Hepatic stellate cell (primary cell): ENCODE measurements at places on chromosomes 5 and 9.

- no peak for DNase-seq
These were observed 78.6 kb downstream of the GOLM1 start for GRCh38 chr9:86020731-86021130.

DNA sequence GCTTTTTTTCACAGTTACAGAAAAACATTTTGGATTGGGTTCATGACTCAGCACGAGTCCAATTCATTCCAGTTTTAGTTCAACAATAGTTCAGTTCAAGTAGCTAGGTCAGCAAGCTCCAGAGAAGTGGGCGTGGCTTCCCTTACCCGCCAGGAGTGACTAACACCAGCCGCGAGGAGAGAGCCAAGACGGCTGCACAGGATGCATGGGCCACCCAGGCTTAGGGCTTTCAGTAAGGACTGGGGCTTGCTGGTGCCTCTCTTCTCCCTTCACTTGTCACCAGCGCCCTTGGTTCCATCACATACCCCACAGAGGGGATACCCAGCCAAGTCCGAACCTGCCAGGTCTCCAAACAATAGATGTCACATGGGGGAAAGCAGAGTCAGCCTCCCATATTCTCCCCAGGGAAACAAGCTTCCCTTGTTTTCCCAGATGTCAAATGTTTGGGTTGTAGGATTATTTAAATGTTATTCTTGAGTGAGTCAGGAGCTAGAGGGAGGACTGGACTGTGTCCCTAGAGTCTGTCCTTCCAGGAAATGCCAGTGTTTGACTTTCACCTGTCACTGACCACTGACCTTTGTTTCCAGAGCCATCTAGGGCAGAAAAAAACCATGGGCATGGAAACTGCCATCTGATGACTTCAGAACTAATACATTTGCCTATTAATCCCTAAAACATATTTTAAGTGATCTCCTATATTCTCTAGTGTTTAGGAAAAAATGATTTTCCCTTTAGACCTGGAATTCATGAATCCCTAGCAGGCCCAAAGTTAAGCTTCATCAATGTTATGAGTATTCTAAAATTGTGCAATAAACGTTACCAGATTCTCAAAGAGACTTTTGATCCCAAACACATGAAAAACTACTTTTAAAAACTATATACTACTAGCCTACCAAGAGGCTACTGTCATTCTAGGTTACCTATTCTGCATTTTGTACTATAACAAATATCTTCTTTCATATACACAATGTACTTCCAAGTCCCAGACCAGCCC, 51.9 kb downstream of the NIPAL4 start:
- DNase-seq, result peak; percentile 90

- DNase-seq, result no peak
These were observed 77.6 kb downstream of the C5orf15 start for GRCh38 chr5:133890776-133891280.

- no peak for DNase-seq
These were observed 32.1 kb downstream of the PWWP2A start for GRCh38 chr5:160087199-160087598.

DNA sequence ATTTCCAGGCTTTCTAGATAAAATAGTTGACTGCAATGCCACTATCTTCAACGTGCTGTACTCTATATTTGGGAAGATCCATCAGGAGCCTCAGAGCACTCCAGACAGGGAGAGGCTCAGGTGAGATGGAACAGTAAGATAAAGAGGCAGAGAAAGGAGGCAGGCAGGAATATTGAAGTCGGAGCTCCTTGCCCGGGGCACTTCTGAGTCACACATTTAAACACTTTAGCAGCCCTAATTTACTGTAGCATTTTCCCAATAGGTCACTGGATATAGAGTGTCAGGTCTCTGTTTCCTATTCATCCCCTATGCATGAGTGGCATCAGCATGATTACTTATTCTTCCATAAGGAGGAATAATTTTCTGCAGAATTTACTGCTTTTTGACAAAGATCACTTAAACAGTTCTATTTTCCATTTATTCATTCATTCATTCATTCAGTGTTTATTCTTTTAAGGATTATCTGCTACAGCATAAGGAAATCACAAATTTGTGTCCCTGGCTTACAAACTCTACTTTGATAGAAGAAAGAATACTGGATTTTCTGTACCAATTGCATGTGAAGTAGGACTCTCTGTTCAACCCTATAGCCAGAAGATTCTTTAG, 170.7 kb downstream of the MAPKAP1 start:
- no peak for DNase-seq

DNA sequence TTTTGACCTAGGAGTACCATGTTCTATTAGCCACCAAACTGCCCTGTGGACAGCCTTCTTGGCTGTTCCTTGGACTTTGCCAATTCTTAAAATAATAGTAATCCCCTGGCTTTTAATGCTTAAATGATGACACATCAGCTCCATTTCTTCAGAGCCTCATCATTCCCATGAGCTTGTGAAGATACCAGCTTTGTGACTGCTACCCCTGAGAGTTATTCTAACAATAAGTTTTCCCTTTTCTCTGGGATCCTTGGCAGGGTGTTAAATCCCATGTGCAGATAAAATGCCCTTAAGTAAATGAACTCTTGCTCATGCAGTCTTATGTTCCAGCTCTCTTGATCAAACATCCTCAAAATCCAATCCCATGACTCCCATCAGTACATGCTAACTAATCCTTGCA, 415.3 kb downstream of the CETN3 start:
- DNase-seq, result no peak

GRCh38 chr9:38437193-38437823, 13.1 kb upstream of the IGFBPL1 start:
- peak; percentile 74 for DNase-seq

DNA sequence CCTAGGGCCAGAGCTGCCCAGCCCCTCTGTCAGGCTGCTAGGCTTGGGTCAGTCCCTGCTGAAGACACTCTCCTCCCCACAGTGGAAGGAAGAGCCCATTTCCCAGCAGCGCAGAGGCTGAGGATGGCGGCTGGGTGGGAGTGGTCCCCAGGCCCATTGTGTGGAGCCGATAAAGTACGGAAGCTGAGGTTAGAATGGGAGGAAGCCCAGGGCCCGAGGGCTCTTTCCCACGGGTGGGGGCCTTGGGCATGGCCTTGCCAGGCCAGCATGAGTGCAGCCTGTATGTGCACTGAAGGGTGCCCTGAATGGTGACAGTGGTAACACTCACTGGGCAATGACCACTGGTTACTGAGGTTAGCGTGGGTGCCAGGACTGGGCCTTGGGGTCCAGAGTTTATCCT, 125.9 kb downstream of the RGS3 start:
- DNase-seq, result no peak

- DNase-seq, result no peak
These were observed 30.1 kb downstream of the EGR1 start for GRCh38 chr5:138495351-138495750.

- DNase-seq, result no peak
These were observed 16.8 kb upstream of the ZBTB43 start for GRCh38 chr9:126788046-126788445.

- peak; percentile 33 for DNase-seq
These were observed 35.6 kb upstream of the NIM1K start for GRCh38 chr5:43156388-43156787.

DNA sequence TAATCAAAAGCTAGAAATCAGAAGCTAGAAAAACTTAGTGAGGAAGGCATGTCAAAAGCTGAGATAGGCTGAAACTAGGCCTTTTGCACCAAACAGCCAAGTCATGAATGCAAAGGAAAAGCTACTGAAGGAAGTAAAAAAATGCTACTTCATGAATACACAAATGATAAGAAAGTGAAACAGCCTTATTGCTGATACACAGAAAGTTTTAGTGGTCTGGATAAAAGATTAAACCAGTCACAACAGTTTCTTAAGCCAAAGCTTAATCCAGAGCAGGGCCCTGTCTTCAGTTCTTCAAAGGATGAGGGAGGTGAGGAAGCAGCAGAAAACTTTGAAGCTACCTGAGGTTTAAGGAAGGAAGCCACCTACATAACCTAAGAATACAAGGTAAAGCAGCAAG, 102.5 kb upstream of the SH3GL2 start:
- DNase-seq, result no peak

GRCh38 chr5:1792842-1793266, 6.8 kb downstream of the MRPL36 start:
- DNase-seq, result peak; percentile 69

DNA sequence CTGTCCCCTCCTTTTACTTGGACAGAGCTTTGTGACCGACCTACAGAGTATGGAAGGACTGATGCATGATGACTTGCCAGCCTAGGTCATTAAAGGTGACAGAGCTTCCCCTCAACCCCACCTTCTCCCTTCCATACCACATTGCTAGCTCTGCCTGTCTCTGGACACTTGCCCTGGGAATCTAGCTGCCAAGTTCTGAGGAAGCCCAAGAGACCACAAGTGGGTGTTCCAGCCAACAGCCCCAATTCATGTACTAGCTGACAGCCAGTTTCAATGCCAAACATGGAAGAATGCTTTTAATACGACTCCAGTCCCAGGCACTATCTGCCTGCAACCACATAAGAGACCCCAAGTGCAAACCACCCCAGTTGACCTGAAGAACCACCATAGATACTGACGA, 477.1 kb downstream of the SPOCK1 start:
- DNase-seq, result no peak

DNA sequence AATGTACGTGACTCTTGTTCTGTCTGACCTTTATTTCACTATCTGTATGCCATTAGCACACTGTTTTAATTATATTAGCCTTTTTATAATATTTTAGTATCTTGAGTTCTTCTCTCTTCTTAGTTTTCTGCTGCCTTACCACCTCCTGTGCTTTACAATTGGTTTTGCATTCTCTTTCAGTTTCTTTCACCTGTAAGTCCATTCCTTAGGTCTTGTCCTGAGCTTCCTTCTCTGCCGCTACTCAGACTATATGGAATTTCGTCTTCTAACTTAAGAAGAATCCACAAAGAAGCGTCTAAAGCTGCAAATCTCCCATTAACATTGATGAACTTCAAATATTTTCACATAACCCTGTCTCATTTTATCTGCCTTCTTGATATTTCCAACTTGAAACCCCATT, 642.9 kb downstream of the MAT2B start:
- no peak for DNase-seq

DNA sequence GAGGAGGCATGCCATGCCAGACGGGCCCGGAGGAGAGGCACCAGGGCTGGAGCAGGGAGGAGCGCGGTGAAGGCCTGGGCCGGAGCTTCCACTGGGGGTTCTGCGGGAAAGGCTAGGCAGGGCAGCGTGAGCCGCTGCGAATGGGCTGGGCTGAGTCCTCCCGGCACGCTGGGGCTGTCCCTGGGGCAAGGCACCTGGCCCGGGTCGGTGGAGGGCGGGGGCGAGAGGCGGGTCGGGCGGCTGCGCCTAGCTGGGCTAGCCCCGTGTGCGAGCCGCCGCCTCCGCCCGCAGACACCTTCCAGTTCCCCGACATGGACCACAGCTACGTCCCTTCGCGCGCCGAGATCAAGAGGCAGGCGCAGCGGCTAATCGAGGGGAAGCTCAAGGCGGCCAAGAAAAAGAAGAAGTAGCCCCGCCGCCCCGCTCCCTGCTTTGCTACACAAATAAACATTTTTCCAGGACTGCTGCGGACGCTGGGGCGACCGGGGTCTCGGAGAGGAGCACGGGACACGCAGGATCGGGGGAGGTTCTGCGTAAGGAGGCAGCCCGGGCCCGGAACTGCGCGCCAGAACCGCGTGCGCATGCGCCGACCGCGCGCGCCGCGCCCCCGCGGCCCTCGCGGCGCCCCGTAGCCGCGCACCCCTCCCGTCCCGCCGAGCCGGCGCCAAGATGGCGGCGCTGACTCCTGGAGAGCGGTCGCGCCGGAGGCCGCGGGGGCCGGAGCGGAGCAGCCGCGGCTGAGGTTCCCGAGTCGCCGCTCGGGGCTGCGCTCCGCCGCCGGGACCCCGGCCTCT, at the start of gene RABL6:
Gene RABL6, plus strand, starts transcription at position 668 of the 794 bp plus-strand sequence. CDS start 249 bp downstream, outside the sequence.
- DNase-seq, result peak; percentile 97

DNA sequence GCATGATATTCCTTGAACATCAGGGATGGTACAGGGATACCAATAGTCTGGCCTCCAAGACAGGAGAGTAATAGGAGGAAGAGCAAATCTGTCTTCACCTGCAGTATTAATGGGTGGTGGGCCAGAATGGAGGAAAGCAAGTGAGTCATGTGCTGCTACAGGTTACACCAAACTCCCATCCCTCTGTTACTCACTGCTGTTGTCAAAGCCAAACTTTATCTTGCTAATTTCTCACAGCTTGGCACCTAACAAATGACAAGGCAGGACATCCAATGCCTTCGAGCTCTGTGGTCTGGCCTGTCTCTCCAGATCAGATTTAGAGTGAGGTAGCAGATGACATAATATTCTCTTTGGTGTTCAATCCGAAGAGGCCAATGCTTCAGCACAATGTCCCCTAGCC, 26.8 kb downstream of the PLAC8L1 start:
- no peak for DNase-seq

- no peak for DNase-seq
These were observed 7.6 kb upstream of the PRRC2B start for GRCh38 chr9:131386281-131386680.

- DNase-seq, result no peak
These were observed 66.5 kb upstream of the RXRA start for GRCh38 chr9:134259708-134260107.

- DNase-seq, result no peak
These were observed 58.9 kb downstream of the CDK5RAP2 start for GRCh38 chr9:120521101-120521500.

DNA sequence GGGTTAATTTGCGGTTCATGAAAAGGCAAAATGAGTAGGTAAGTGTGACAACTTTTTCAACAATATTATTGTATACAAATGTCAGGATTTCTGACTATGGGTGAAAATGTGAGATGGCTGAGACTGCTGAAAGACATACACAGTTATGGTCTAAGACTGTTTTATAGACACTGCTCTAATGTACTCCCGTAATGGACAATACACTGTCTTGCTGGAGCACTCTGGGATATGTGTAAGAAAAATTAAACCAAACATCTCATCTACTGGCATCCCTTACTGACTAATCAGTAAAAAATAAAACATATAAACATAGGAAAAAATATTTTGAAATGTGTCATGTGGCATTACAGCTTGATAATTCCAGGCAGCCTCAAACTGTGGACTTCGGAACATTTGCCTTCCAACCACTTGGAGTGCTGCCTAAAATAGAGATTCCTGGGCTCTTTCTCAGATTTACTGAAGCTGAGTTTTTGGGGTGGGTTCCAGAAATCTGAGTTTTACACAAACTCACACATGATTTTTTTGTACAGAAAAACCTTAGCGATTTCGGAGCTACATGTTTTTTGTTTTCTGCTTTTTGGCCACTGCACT, 233.9 kb upstream of the TBCA start:
- peak; percentile 46 for DNase-seq

- DNase-seq, result no peak
These were observed 27.9 kb downstream of the CCT5 start for GRCh38 chr5:10277773-10278630.

- DNase-seq, result peak; percentile 24
These were observed 25.4 kb downstream of the BOD1 start for GRCh38 chr5:173591056-173591514.

GRCh38 chr5:155418960-155419579, 405.5 kb downstream of the KIF4B start:
- DNase-seq, result no peak

- no peak for DNase-seq
These were observed 7.2 kb downstream of the NDUFS6 start for GRCh38 chr5:1808439-1808838.

GRCh38 chr9:33750839-33751339, 44.5 kb upstream of the PRSS3 start:
- peak; percentile 8 for DNase-seq

GRCh38 chr5:112869948-112870347, 8.9 kb downstream of the SRP19 start:
- no peak for DNase-seq

GRCh38 chr5:131209506-131210150, 38.9 kb downstream of the LYRM7 start:
- DNase-seq, result no peak
